ENCODE measurements at places on chromosomes 5 and 9.

DNA sequence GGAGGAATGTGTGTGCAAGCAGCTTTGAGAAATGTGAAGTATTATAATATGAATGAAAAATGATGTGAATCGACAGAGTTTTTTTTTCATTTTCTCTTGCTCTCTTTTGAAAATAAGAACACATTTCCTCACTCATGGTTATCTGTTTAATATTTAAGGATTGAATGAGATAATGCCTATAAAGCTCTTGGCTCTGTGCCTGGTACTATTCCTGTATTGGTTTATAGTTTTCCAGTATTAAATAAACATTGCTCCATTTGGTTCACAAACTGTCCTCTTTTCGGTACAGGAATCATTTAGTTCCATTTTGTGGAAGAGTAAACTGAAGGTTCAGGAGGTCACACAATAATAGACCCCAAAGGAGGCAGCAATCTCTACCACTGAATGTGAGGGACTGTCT is 1185.5 kb upstream of the WWC1 start:
- no peak for DNase-seq

- no peak for DNase-seq
Observed at GRCh38 chr5:79872291-79872690, 118.8 kb downstream of the MTX3 start.

DNA sequence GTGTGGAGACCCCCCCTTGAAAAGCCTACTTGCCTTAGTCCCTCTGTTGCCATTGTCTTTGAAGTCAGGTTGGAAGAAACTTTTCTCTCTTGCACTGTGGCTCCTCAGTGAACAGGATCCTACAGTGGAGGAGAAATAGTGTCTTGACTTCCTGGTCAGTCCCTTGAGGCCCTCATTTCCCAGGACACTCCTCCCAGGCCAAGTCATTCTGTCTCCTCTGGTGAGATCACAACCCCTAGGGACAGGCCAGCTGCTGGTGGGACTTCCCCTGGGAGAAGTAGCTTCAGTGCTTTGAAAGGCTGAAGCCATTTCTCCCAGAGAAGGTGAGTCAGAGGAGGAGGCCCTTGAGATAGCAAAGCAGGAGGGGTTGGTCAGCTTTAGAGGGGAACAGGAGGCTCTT is 10.1 kb upstream of the GRIA1 start:
- DNase-seq, result peak; percentile 69

DNA sequence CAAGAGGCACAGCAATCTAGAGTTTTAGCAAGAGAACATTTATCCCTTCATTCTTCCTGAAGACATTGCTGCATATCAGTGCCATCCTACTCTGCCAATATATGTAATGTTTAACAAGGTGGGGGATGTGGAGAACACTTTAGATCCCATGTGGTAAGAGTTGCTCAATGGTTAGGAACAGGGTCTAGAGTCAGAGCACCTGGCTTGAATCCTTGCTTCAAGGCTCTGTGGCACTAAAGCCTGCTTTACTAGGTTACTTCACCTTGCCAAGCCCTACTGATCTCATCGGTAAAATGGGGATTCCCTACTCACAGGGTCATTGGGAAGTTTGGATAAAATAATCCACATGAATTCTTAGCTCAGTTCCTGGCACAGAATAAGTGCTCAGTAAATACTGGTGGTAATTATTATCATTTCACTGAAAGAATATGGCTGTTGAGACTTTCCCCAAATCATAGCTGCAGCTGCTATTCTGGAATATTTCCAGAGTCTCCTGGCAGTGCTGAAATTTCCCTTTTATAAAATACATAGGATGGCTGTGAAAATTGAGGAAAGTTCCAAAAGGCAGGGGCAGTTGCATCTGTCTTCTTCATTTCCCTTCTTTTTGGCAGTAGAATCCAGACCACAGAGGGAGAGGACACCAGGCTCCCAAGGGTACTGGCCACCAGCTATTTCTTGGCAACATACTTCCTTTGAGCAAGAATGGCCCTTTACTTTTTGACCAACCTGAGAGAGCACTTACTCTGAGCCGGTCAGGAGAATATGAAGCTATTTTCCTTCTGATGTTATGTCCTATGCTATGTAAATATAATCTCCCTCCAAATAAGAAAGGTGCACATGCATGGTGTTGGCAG is 142.8 kb downstream of the PALM2AKAP2 start:
- DNase-seq, result no peak

DNA sequence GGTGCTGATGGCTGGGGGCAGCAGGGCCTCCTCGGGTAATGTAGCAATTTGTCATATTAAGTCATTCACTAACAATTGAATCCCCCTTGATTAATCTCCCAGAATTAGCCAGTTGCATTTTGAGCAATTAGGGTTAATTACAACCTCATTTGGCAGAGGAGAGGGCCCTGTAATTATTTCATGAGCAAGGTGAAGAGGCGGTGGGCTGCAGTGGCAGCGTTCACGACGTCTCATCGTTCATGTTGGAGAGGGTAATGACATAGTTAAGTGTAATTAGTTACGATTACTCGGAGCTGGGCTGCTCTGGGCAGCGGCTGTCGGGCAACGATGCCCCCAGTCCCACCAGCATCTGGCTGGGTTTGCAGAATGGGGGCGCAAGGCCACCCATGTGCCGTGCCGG is 46.0 kb downstream of the NEK6 start:
- DNase-seq, result no peak

GRCh38 chr9:121914604-121915303 is 178.4 kb downstream of the TTLL11 start:
- no peak for DNase-seq

DNA sequence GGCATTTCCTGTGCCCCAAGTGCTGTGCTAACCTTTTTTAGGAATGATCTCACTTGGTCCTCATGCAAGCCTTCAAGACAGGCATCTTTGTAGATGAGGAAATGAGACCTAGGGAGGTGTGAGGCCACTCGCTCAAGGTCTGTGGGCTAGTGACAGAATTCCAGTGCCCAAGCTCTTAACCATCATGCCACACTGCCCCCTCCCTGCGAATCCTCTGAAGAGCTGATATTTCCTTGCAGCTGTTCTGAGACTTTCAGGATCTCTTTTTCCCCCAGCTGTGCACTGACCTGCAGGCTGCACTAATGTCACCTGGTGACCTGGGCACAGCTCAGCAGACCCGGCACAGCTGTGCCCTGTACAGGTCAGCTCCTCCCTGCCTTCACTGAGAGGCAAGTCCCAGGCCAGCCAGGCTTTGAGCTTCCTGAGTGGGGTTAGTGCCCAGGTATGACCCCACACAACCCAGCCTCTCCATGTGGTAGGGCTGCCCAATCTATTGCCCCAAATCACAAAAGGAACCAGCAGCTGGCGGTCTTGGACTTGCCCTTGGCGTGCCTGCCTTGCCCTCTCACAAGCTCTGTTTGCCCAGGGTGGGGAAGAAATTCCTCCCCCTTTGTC is 32.7 kb downstream of the MORN5 start:
- no peak for DNase-seq

- no peak for DNase-seq
Observed at GRCh38 chr5:179974246-179974945, 66.7 kb upstream of the TBC1D9B start.

DNA sequence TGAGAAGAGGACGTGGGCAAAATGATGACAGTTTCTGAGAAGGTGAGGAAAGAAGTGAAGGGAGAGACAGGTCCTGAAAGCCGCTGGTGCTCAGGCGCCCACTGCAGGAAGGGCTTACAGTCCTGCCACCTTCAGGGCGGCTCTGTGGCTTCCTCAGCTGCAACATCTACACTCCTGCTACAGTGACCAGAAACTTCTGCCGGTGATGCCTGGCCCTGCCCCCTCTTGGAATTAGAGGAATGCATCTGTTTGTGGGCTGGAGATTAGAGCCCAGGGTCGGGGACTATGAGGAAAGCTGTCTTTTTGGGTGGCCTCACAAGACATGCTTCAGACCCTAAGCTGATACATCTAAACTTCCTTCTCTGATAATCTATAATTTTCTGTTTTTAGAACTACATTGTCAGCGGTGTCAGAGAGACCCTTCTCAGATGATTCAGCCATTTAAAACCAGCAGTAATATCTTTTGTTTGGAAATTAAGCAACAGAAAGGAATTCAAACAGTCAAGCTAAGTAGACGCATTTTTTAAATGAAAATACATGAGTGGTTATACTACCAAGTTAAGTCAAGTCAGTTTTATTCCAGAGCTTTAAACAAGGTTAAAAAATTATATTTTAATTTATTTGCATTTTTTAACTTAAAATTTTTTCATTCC is 30.4 kb downstream of the PRDM6 start:
- peak; percentile 75 for DNase-seq

DNA sequence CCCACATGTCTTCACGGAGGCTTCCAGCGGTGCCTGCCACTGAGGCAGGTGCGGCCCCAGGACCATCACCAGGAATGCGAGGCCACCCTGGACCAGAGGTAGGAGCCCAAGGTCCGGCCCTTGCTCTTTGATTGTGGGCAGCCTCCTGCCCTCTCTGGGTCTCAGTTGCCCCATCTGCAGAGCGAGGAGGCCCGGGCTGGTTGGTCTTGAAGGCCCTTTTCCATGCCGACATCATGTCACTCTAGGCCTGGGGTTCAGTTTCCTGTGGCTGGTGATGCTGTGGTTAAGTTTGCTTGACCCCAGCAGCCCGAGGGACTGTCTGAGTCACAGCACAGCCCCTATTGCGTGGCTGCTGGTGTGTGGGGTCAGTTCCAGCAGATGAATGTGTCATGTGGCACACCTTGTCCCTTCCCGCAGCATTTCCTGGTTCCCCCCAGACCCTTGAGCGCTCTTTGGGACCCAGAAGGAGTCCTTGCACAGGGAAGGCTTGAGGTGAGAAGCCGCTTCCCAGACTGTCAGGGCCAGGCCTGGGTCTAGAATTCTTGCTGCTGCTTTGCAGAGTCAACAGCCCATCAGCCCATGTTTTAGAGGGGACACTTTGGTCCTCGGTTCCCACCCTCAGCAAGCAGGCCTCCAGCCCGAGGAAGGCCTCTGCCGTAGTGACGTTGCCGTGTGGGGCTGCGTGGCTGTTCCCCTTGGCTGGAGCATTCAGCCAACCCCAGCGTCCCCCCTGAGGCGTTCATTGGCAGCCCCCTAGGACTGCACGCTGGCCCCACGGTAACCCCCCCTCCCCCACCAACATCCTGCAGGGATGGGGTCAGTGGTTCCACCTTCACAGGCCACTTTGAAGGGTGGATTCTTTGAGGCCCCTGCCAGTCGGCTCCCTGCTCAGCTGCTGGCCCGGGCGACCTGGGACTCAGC is 31.0 kb upstream of the HMCN2 start:
- DNase-seq, result no peak

GRCh38 chr5:172342918-172343317 is 59.4 kb upstream of the UBTD2 start:
- no peak for DNase-seq

GRCh38 chr5:176436656-176437055 is 11.5 kb upstream of the FAF2 start:
- peak; percentile 11 for DNase-seq

- no peak for DNase-seq
Observed at GRCh38 chr9:89526667-89527066, 28.8 kb upstream of the SEMA4D start.
